ENCODE measurements at places on chromosomes 5 and 9.

- DNase-seq, result no peak
These were observed 184.5 kb downstream of the GNAQ start for GRCh38 chr9:77847059-77847499.

DNA sequence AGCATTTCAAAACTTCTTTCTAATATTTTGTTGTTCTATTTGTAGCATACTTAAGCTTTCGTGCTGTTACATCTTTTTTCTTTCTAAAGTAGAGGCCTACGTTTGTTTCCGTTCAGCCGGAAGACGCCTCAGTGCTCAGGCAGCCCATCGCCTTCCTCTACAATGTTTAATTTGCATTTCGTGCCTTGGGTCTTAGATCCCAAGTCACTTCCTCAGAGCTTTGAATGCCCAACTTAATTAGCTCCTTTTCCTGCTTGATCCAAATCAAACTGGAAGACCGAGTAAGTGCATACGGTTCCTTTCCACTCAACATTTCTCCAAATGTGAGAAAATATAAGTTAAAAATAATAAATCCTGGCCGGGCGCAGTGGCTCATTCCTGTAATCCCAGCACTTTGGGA lies 43.2 kb downstream of the MRPL36 start:
- no peak for DNase-seq

DNA sequence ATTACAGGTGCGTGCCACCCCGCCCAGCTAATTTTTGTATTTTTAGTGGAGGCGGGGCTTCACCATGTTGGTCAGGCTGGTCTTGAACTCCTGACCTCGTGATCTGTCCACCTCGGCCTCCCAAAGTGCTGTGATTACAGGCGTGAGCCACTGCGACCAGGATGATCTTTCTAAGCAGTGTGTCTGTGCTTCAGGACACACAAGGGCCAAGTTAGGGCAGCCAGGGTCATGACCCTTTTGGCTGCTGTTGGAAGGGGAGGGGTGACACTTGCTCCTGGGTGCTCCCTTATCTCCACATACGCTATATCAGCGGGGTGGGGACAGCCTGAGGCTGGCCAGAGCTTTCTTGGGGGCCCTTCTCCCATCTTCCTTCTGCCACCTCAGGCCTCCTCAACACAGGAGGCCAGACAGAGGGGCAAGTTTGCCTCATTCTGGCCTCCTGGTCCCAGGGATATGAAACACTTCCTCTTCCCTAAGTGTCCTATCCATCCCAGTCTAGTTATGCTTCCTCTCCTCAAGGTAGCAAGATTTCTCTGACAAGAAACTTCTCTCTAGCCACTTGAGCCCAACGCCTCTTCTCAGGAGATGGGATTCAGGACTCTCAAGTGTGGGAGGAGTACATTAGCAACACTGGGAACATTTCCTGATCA lies 1.9 kb upstream of the ZNF79 start:
- DNase-seq, result no peak

DNA sequence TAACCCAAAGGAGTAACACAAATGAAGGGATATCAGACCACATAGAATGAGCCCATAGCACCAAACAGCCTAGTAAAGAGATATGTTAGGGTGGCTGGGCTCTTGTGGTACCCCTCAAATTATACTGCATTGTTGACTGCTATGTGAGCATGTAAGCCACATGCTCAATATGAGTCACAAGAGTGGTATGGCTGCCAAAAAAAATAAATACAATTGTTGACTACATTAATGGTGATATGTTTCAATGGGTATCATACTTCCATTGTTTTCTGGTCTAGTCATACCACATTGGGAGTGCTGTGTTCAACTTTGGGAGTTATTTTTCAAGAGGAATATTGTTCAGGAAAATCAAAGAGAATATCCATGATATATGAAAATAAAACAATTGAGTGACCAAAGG lies 162.4 kb upstream of the PIK3R1 start:
- DNase-seq, result no peak

- DNase-seq, result no peak
These were observed 341.6 kb downstream of the ZNF608 start for GRCh38 chr5:124404796-124405195.

DNA sequence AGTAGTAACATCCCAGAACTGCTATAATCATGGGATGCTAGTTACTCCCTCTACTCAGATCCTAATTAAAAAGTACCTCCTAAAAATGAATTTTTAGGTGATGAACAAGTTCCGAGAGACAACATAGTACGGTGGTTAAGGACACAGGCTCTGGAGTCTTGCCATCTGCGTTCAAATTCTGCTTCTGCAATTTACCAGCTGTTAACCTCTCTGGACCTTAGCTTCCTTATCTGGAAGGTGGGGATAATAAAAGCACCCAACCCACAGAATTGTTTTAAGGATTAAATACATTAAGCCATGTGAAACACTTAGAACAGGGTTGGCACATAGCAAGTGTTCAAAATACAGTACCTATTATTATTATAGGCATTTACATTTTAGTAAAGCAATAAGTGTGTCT lies 77.5 kb upstream of the XPA start:
- DNase-seq, result no peak

DNA sequence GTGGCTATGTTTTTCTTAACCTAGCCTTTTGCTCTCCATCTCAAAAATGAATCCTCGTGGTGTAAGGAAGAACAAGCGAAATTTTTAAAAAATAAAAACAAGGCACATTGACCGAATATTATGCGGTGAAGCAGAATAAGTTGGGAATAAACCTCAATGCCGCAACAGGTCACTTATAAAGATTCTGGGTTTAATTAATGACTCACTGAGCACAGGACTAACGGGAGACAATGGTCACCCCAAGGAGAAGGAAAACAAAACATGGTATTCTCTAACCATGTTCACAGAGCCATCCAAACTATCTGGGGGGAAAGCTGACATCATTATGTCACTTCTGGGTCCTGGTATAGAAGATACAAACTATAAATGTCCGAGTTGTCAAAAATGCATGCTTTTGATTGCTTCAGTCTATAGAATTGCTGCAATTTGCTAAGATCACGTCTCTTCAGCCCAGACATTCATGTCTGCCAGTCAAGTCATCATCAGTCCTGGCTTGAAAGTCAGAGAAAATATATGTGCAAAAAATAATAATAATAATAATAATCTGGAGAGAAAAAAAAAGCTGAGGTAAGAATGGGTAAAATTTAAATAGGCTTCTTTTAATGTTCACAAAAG lies 280.6 kb downstream of the NR2F1-AS1 start:
- no peak for DNase-seq

DNA sequence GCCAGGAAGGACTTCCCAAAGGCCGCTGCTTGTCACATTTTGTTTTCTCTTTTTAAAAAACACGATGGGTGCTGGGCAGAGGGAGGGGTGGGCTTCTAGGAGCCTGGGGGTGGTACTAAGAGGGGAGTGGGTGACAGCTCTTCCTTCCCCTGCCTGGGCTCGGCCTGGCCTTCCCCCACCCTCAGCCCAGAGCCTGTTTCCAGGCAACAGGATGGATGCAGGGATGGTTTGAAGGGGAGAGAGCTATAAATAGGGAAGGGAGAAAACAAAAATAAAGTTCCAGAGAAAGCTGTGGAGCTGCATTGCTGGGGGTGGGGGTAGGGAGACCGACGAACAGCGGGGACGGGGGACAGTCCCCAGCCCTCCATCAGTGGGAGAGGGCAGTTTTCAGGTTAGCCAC lies 6.6 kb upstream of the GPRIN1 start:
- DNase-seq, result no peak

GRCh38 chr5:59712836-59713497 lies 180.6 kb downstream of the PDE4D start:
- DNase-seq, result no peak

DNA sequence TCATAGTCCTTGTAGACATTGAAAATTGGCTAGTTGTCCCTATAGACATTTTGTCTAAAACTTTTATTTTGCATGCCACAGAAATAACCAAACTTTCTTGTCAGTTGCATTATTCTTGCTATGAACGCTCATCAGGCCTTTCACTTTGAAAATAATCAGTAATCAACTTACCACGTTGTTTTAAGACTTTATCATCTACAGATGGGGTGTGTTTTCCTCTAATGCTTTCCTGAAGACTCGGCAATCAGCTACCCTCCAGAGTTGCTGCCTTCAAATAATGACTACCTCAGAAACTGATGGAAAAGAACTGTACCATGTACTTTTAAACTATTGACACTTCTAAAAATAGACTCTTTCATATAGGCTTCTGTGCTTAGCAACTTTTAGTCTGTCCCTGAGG lies 33.5 kb upstream of the HSPB3 start:
- DNase-seq, result no peak

GRCh38 chr9:135448663-135449100 lies 30.9 kb upstream of the PPP1R26 start:
- no peak for DNase-seq

DNA sequence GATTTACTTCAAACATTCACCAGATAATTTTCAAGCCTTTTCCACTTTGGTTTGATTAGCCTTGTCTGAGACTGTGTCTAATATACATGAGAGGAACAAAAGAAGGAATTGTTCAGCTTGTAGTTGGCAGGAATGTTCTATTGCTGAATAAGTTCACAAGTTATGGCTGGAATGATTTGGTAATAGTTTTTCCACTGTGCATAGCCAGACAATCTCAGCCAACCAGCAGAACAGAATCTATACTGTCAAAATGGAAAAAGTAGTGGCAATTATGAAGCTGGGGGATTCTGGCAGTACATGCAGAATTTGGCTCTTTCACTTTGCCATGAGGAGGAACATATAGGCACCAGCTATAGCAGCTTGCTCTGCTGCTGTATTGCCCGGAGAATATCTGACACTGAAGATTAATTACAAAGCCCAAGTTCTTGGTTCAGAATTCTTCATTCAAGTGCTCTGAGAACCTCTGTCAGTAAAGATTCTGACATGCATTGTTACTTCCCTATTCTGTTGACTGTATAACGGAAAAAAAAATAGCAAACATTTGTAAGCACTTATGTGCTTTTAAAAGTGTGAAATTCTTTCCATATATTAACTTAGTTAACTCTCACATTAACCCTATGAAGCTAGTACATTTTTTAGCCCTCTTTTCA lies 150.6 kb downstream of the PRR16 start:
- DNase-seq, result no peak

DNA sequence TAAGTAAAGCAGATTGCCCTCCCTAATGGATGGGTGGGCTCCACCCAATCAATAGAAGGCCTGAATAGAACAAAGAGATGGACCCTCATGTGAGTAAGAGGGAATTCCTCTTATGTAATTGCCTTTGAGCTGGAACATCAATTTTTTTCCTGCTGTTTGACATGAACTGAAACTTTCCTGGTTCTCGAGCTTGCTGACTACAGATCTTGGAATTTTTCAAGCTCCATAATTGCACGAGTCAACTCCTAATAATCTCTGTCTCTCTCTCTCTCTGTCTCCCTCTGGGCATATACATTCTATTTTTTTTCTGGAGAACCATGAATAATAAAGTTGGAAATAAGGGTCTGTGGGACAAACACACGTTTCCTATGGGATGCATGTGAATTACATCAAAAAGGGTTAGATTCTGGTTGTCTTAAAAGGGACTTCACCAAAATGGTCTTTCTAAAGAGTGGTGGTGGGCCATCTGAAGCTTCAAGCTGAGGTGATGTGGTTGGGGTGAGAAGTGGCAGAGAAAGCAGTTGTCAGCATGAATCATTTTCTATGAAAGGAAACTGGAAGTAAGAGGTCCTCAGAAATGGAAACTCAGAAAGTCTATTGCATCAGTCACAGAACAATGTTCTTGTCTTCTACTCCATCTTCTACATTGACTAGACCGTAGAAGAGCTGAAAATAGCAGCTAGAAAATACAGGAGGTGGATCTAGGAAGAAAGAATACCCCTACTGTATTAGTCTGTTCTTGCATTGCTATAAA lies 47.0 kb upstream of the HOMER1 start:
- DNase-seq, result no peak

DNA sequence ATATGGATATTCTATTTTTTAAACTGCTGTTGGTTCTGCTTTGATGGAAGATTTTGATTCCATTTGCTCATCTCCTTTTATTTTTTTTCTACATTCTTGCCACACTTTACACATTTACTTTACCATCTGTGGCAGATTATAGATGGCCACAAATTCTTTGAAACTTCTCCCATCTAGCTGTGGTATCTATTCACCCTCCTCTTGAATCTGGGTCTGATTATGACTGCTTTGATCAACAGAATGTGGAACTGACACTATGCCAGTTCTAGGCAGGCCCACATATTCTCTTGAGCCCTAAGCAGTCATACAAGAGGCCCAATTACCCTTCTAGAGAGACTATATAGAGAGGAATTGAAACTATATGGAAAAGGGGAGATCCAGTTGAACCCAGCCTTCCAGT lies 439.0 kb upstream of the PTGER4 start:
- no peak for DNase-seq

- no peak for DNase-seq
These were observed 186.7 kb downstream of the C9orf50 start for GRCh38 chr9:129434187-129434586.

GRCh38 chr9:110429453-110429852 lies 91.8 kb upstream of the TXNDC8 start:
- DNase-seq, result no peak

DNA sequence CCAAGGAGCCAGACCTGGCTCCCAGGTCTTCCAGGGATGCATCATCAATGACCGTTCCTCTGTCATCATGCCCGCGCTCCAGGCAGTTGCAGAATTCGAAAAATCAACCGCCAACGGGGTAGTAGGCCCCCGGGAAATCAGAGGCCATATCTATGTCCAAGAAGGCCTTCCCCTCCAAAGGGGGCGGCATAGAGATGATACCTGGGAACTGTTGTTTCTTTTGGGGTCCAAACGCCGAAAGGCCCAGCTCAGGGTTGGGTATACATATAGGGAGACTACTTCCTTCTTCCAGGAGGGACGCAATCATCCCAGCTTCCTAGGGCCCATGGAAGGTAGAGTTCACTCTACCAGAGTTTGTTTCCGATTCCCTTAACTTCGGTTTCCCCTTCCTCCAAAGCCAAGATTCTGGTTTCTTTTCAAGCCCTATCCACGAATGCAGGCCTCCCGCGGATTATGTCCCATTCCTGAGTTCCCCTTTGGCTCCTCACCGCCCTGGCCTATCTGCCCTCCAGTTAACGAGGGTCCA lies 754 bp downstream of the DCAF12 start:
- no peak for DNase-seq

DNA sequence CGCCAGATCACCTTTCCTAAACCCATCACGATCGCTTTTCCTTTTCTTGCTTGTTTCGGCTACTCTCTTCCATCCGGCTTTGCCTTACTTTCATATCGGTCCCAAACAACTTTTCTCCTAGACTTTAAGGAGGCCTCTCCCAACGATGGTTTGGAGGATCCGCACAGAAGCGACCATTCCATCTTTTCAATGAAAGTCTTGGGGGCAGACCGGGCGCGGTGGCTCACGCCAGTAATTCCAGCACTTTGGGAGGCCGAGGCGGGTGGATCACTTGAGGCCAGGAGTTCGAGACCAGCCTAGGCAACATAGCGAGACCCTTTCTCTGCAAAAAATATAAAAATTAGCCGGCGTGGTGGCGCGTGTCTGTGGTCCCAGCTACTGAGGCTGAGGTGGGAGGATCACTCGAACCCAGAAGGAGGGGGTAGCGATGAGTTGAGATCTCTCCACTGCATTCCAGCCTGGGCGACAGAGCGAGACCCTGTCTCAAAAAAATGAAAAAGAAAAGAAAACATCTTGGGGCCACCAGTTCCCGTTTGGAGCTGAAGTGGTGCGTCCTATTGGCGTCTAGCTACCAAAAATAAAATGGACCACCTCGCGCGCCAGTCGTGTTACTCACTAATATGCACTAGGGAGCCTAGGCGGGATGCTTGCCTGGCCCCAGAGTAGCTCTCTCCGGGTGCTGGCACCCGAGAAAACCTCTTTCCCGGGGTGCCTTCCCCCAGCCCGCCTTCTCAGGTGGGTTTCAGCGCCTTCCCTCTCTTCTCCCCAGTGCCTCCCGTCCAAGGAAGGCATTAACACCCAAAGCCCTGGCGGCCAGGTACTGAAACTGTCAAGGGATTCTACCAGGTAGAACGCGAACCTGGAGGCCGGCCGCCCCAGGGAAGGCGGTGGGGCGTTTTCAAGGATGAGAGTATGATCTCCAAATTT lies 800 bp upstream of the AP3B1 start:
- DNase-seq, result peak; percentile 46
